ENCODE measurements at places on chromosomes 12 and 14.

DNA sequence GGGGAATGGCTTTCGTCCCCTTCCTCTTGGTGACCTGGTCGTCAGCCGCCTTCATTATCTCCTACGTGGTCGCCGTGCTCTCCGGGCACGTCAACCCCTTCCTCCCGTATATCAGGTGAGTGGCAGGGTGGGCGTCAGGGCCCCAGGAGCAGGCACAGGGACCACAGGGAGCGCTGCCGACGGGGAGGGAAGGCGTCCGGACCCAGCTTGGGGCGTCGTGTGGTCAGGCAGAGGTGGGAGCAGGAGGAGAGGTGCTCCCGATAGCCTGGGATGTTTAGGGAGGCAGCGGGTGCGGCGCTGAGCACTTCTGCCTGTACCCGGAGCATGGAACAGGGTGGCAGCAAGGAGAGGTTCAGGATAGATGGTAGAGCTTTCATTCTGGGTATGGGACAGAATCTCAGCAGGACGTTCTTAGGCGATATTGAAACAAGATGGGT, 444 bp downstream of the DRAM1 start:
- DNase-seq: peak; percentile 70

DNA sequence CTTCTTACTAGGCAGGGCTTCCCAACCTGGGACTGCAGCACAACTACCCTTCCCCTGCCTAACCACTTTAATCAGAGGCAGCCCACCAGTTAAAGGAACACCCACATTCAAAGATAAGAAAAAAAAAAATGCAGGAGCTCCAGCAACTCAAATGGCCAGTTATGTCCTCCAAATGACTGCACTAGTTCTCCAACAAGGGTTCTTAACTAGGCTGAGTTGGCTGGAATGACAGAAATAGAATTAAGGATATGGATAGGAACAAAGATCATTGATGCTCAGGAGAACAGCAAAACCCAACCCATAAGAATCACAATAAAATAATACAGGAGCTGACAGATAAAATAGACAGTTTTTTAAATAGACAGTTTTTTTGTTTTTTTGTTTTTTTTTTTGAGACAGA, 154.2 kb downstream of the PLCZ1 start:
- DNase-seq: no peak

- DNase-seq: no peak
Measured at GRCh38 chr14:98290596-98290995, 981.4 kb downstream of the BCL11B start.

DNA sequence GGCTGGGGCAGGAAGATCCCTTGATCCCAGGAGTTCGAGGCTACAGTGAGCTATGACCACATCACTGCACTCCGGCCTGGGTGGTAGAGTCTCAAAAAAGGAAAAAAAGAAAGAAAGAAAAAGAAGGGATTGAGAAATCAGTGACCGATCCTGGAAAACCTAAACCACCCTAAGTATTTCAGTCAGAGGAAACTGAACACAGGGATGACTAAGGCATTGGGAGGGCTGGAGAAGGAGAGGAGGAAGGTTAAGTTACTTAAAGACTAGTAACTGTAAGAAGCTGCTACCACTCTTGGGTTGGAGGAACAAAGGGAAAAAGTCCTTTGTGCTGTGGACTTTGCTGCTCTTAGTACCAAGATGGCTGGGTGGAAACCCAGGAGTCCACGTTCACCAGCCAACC, 10.6 kb downstream of the HHIPL1 start:
- no peak for DNase-seq

DNA sequence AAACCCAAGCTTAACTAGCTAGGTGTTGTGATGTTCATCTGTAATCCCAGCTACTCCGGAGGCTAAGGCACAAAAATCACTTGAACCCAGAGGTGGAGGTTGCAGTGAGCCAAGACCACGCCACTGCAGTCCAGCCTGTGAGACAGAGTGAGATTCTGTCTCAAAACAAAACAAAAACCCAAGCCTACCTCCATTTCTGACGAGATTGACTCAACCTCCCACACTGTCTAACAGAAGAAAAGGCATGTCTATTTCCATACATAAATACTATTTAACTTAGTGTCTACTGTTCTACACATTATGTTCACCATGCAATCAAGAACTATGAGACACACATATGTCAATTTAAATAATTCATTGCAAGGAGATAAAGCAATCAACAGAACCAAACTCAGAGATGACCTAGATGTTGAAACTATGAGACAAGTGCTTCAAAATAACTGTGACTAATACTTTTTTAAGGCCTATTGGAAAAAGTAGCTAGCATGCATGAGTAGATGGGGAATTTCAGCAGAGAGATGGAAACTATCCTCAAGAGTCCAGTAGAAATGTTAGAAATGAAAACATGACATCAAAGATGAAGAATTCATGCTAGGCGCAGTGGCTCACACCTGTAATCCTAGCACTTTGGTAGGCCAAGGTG, 75.9 kb upstream of the DHRS4 start:
- DNase-seq: no peak

GRCh38 chr12:11961686-11962085, 109.1 kb upstream of the BCL2L14 start:
- DNase-seq: no peak

DNA sequence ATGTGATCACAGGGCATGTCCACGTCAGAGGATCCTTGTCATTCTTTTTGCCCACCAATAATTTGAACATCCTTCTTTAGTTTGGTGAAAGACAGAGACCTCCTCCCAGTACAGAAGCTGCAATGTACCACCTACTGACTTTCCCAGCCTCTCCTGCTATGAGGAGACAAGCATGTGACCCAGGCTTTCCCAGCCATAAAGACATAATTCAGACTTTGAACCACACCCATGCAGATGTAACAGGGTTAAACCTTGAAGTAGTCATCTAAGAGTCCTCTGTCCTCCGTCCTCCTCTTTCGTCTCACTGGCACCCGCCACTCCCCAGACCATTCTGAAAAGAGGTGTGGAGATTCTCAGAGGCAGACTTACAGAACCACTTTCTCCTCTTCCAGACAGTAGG, 120.8 kb downstream of the KCNK10 start:
- no peak for DNase-seq

GRCh38 chr14:85459361-85460000, 70.5 kb upstream of the FLRT2 start:
- no peak for DNase-seq

GRCh38 chr12:25592725-25593495, 39.8 kb upstream of the LMNTD1 start:
- no peak for DNase-seq

- DNase-seq: no peak
Measured at GRCh38 chr14:50249136-50249775, 17.9 kb upstream of the SOS2 start.

DNA sequence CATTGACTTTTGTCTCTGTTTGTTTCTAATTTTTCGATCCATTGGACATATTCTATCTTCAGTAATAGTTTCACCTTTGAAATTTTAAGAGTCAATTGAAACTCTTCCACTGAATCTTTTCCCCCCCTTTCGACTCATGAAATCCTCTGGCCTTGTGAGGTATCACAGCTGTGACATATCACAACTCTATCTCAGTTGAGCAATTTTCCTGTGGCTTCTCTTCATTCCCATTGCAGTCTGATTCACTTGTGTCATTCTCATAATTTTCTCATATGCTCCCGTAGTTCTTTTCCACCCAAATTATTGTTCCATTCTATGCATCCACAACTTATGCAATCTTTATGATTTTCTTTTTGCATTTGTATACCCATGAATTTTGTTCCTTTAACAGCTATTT, 261.6 kb downstream of the DACT1 start:
- no peak for DNase-seq

DNA sequence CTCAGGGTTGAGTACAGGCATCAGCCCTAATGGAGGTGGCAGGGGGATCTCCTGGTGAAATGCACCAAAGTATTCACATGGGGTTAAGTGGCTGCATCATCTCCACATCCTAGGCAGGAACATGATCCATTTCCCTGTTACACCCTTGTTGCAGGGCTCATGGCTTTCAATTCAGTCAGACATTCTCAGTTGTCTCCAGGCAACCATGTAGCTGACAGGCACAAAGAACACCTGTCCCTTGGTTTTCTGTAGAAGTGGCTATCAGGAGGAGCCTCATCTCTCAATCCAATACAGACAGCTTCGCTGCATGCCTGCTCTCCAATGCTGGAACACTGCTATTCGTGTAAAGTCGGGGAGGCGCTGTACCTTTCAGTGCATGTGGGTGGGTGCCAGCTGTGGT, 299.0 kb upstream of the FOXG1 start:
- no peak for DNase-seq

DNA sequence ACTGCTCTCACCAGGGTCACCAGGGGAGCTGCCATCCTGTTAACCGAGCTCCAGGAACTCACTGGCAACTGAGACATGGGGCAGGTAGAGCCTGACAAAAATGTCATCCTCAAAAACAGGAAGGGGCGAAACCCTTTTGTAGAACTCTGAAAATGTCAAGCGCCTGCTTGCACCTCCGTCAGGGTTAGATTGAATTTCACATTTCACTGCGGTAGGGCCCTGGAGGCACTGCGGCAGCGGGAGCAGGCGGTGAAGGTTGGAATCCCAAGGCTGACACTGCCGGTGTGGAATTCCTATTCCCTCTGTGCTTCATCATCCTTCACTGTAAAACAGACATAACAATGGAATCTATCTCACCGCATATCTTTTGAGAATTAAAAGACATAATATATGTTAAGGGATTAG, 142.8 kb upstream of the TMCC3 start:
- DNase-seq: no peak

GRCh38 chr12:65840793-65841670, 16.7 kb downstream of the HMGA2 start:
- DNase-seq: no peak

GRCh38 chr14:52283099-52283498, 15.6 kb downstream of the PTGDR start:
- no peak for DNase-seq

DNA sequence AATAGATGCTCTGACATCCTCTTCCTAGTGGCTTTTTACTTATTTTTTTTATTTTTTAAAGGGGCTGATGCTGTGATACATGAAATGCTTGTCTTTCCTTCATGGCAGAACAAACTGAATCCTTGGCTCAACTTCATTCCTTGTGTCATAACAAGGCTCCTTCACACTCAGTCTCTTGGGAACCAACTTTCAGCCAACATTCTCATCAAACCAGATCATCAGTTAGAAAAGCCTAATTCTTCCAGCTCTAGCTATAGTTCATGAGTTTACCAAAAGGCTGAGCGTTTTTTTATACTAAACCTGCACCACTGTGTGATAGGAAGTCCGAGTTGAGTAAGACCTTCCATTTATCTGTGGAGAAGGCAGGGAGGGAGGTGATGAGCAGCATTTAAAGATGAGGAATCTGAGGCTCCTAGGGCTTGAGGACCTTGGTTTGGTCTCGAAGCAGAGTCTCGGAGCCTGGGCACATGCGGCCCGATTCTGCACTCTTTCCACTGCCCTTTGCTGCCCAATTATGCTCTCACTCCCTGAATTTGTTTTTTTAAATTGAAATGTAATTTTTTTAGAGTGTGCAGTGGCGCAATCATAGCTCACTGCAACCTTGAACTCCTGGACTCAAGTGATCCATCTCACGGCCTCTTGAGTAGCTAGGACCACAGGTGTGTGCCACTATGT, 8.2 kb downstream of the GPRC5D start:
- no peak for DNase-seq

- DNase-seq: no peak
Measured at GRCh38 chr12:82817368-82817767, 130.7 kb downstream of the TMTC2 start.

GRCh38 chr12:101838628-101839323, 8.0 kb upstream of the GNPTAB start:
- DNase-seq: no peak

GRCh38 chr12:69916544-69917235, 91.7 kb downstream of the MYRFL start:
- no peak for DNase-seq

GRCh38 chr12:105351523-105351922, 21.0 kb downstream of the C12orf75 start:
- no peak for DNase-seq

DNA sequence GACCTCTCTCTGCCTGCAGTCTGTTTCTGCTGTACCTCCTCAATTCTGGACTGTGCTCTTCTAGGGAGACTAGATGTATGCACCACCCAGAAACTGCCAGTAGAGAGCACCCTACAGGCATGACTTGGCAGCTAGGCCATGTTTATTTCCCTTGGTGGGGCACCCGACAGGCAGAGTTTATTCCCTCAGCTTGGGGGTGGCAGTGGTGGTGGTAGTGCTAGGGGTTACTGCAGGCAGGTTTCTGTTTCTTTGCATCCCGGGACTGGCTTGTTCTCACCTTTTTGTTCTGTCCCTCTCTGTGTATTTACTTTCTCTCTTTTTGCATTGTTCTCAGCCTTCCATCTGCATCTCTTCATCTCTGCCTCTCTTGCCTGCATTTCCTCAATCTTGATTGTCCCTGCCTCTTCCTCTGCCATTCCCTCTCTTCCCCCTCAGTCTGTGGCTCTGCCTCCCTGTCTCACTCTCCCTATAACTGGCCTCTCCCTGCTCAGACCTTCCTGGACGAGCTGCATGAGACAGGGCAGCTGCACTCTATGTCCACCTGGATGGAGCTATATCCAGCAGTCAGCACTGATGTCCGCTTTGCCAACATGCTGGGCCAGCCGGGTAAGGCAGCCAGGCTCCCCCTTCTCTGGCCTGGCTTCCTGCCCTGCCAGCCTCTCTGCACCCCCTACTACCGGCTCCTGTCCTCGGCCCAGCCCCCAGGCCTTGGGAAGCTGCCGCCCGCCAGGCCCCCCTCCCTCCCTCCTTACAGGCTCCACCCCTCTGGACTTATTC, 13.8 kb downstream of the PRPF40B start:
- DNase-seq: no peak

DNA sequence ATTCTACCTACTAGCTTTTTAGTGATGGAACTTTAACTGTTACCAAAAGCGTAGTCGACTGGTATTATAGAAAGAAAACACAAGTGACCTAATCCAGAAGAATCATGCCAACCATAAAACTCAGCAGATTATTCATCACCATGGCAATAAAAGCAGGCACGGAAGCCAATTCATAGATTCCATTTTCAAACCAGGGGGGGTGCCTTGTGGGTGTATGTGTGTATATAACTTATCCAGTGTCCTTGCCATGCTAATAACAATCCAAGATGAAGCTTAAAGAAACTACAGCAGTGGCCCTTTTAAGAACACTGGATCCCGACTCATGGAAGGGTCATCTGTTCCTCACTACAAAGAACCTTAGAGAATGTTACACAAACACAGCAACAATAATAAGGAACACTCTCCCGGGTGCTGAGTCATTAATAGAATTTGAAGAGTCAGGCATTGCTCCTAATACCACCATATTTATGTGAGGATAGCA, 61.0 kb downstream of the EPS8 start:
- DNase-seq: no peak

DNA sequence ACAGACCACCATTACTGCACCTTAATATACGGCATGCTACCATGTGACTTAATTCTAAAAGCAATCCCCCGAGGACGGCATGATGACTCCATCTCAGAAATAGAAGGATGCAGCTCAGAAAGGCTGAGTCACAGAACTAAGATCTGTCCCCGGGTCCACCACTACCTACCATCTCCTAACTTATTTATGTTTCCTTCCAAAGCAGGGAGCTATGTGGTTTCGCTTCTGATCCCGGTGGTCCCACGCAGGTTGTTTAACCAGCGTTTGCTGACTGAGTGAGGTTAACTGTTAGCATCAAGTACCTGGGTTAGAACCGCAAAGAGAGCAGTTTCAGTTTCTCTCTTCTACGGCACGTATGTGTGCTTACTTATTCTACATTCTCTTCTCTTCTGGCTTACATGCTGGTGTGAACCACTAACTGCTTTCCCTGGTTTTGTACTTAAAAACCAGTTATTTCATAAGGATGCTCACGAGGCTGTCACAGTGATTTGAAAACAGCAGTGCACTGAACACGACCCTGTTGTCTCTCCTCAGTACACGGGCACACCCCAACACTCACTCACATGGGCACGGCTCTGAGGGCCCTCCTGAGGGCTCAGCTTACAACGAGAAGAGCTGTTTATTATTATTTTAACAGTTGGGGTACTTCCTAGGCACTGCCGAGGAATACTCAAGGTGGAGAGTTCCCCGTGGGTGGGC, 66.7 kb downstream of the CCDC88C start:
- DNase-seq: no peak

Measured in right lobe of liver (tissue), 6 donors.